ENCODE measurements at places on chromosomes 7 and 10. TPM values are rescaled to one million over a fixed set of nuclear protein-coding genes. Genes with fewer than 3 reads are reported as not detected.

DNA sequence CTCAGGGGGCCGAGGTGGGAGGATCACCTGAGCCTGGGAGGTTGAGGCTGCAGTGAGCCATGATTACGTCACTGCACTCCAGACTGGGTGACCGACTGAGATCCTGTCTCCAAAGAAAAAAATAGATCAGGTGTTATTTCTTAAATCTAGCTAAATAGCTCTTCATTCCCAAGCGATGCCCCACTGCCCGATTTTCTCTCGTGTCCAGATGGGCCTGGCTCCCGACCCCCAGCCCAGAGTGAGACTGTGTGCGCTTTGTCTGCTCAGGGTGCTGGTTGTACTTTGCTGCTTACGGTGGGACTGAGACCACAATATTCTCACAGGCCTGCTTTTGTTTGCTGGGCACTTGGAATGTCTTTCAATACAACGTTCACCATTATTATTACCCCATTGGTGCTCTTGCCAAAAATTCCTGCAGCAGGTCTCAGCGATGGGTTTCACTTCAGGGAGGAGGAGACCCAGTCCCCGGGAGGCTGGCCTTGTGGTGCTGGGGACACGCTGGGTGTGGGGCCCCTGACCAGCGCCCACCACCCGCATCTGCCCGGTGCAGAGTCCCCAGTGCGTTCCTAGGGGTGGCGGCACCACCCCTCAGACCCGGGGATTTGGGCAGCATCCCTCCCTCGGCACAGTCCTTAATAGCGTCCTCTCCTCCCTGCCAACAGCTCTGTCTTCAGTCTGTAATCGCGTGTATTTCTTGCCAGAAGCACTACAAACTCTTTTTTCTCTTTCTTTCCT, 20.4 kb upstream of the DPYSL4 start:
- no peak for DNase-seq

DNA sequence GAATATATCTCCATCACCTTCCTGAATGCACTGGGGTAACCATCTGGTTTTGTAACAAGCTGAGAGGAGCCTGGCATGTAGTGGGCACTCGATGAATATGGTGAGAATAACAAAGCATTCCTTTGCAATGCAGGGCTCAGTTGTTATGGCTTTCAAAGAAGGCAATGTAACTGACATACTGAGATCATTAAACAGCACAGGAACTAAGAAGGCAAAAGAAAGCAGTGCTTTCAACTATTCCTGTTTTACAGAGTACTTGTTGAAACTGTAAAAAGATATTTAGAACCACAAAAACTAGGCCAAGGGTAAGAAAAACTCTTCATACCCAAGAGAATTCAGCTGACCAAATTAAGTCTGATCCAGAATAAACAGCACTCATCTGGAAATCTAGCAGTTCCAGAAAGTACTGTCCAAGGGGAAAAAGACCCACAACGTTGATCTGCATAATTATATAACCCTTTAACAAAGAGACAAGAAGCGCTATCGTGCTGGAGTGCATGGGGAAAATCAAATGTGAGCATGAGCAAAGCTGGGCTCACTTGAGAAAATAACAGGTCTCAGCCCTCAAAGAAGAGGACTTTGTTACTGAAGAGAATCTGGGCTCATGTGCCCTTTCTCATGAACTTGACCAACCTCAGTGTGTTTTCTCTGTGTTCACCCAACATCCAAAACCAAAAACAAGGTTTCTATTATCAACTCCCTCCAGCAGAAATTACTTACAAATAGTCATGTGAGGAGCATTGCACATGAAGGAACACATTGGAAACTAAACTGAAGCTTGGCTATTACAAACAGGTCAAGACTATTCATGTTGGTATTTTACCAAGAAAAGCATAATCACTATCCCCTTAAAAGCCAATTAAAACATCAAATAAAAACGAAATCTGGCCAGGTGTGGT, 116.2 kb downstream of the AVL9 start:
- DNase-seq: peak; percentile 12

- DNase-seq: no peak
Observed at GRCh38 chr7:103001210-103001609, 73.4 kb downstream of the FBXL13 start.

DNA sequence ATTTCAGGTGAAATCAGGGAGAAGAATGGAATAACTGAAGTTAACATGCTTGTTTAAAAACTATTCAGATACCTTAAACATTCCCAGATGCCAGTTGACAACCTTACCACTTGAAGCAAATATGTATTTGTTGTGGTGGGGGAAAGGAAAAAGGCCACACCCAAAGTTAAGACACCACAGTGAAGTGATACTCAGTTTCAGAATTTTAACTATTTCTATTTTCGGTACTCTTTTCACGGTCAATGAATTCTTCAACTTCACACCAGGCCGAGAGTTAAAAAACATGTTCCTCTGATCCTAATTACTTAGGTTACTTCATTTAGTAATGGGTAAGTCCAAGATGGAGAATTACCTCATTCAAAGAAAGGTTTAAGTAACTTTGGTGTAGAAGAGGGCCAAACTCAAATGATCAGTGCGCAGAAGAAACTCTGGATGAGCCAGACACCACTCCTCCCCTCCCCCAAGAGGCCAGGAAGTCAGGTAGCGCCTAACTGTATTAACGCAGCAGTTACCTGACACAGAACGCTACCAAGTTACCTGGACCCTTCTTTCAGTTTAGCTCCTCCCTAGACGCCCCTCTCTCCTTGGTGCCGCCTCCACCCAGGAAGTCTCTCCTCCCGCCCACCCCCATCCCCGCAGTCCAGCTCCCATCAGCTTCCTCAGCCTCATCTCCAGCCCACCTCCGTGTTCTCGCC, 700 bp downstream of the MTPN start:
- DNase-seq: no peak

Gene HOXA1
- polyA plus RNA-seq: 2.6 TPM

Data from renal pelvis (tissue), 12 donors.